CD8-positive, alpha-beta T cell (primary cell): ENCODE measurements at places on chromosomes 7 and 10.

GRCh38 chr10:127614484-127615017 lies 65.4 kb downstream of the NPS start:
- no peak for DNase-seq

GRCh38 chr10:68595513-68595912 lies 35.4 kb downstream of the TET1 start:
- no peak for DNase-seq

DNA sequence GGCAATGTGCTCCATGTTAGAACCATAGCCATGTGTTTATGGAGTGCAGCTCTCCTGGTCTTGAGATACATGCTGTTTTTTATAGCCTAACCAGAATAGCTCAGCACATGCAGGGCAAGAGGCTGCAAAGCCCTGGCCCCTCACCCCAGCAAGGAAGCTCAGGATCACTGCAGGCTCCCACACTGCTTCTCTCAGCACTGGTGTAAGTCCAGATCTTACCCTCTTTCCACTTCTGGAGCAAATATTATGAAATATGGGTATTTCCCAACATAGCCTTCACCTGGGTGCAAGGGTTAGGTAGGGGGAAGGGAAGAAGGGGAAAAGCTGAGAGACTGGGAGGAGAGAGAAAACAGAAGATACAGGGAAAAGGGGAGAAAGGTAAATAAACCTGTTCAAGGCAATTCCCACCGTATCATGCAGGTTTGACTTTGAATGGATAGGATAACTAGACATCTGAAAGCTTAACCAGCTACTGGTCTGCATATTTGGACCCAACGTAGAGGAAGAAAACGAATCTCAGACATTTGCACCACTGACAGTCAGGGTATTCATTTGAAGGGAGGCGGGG lies 19.7 kb downstream of the SKIDA1 start:
- no peak for DNase-seq

DNA sequence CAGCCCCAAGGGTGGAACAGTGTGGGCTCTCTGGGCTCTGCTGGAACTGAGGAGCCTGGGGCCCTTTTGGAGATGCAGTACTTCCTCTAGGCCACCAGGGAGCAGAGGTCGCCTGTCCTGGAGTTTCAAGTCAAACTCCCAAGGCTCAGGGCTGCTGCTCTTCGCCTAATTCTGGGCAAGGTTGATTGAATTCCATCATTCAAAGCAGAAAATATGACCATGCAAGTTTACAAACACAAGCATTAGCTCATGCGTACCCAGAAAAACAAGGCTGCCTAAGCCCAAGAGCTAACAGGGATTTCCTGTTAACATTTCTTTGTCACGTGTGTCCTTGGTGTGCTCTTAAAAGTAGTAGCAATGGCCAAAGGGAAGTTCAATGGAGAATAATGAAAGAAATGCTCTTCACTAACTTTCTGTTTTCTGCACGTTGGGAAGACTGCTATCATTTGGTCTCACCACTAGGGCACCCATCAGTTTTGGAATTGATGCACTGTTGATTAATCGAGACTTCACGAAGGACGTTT lies 20.1 kb downstream of the LDB3 start:
- peak; percentile 67 for DNase-seq

- DNase-seq = no peak
These were observed 163.8 kb downstream of the ELMO1 start for GRCh38 chr7:37284805-37285231.

DNA sequence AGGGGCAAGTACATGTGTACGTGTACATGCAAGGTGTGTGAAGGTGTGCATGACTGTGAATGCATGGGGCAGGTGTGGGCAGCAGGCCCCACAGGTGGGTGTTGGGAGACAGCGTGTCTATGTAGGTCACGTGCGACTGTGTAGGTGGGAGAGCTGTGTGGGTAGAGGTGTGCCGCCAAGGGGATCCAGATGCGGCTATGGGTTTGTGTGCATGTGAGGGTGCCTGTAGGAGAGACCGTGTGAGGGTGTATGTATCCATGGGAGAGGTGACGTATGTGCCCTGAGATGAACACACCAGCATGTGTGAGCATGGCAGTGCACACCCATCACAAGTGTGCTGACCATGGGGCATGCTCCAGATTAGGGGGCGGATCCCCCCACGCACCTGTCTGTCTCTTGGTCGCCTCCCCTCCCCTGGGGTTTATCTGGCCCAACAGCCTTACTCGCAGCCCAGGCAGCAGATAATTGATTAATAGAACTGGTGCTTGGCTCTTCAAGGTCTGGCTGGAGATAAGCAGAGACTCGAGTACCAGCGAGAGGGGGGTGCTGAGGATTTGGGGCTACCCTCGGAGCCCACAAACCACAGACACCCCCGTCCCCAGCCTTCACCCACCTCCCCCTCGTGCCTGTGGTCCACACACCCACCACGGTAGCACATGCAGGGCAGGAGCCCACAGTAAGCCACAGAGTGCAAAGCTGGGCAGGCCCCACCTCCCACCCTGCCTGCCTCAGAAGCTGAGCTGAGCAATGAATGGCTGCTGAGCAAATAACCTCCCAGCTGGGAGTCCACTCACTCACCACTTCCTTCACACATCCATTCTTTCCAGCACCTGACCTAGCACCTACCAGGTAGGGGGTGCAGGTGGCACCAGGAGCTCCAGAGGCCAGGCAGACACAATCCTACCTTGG lies 41.4 kb upstream of the ZMIZ1 start:
- peak; percentile 77 for DNase-seq

- no peak for DNase-seq
These were observed 174.2 kb upstream of the HGF start for GRCh38 chr7:81944058-81944457.

GRCh38 chr7:24914465-24914859 lies 65.5 kb downstream of the OSBPL3 start:
- no peak for DNase-seq

GRCh38 chr7:128801667-128802418 lies 10.1 kb downstream of the CCDC136 start:
- no peak for DNase-seq

GRCh38 chr10:72253578-72253977 lies 20.1 kb upstream of the DDIT4 start:
- DNase-seq = no peak

- no peak for DNase-seq
These were observed 12.1 kb upstream of the SHH start for GRCh38 chr7:155824227-155824886.

DNA sequence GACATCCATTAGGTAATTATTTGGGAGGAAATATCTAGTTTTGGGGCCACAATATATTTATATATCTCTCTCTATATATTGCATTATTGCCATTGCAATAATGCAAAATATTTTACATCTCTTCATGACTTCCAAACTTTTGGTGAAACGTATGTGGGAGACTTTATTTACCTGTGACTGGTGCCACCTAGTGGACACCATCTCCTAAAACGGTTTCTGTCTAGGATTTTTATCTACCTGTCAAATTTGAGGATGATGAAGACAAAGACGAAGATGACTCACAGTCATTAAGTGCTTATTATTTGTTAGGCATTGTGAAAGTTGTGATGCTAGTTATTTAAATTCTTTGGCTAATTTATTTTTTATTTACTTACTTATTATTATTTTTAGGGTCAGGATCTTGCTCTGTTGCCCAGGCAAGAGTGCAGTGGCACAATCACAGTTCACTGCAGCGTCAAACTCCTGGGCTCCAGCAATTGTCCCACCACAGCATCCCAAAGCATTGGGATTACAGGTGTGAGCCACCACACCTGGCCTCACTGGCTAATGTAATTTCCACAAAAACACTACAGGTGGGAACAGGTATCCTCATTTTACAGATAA lies 18.7 kb upstream of the CBLL1 start:
- peak; percentile 33 for DNase-seq

DNA sequence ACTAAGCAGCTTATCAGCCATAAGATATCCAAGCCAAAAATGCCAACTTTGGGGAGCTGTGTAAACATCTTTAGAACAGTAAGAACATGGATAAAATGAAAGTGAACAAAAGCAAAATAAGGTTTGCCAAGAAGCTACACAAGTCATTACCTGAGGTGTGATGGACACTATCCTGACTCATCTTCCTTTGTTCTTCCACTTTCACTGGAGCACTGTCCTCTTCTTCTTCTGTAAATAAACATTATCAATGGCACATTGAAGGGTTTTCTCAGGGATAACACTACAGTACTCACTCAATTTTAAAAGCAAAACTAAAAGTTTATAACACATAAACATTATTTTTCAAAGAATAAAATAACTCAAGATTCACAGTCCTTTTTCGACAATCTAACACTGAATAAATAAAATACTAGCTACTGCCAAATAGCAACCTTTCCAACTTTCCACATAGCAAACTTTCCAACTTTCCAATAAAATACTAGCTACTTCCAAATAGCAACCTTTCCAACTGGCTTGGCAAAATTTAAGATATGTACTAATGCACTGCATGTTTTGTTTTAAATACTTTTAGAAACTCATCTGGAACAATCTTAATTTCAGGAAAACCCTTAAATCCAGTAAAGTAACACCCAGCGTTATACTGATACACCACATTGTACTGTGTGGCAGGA lies 174.1 kb downstream of the SKAP2 start:
- no peak for DNase-seq

DNA sequence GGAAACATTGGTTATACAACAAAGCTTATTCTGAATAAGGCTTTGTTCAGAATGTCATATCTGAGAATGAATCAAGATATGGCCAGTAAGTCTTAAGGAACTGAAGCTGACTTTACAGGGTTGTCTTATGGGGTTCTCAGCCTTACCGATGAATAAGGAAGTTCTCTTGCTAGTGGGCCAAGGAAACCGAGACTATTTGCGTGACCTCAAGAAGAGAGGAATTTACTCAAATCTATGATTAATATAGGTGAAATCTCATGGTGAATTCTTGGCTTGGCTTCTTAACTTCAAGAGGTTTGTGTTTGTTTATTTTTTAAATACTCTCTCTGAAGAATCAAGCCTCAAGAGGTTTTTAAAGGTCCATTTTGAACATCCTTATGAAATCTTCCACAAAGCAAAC lies 4.7 kb upstream of the MRLN start:
- no peak for DNase-seq

- no peak for DNase-seq
These were observed 502.2 kb downstream of the PLXNA4 start for GRCh38 chr7:132073920-132074589.
